Suppressor macrophage treated with lipopolysaccharide for 4 hours (primary cell): ENCODE measurements at places on chromosomes 2 and 18.
A peak's percentile ranks its signal among the peaks of the same experiment; 100 is the strongest.

- DNase-seq: no peak
Measured at GRCh38 chr2:25035537-25036220, 6.2 kb upstream of the EFR3B start.

DNA sequence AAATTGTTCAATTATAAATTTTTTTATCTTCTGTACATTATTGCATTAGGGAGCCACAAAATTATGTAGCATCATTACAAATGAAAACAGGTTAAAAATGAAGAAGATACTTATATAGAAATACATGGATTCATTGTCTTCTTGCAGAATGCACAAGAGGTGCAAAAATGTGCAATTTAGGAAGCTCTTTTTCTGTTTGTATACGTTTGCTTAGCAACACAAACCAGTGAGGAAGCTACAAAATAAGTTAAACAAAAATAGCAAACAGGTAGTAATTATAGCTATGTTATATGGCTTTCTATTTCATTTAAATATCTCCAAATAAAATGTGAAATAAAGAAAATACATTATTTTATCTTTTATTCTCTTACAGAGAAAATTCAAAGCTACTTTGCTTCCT, 177.6 kb upstream of the SESTD1 start:
- DNase-seq: no peak

- no peak for DNase-seq
Measured at GRCh38 chr2:191693778-191694177, 15.8 kb downstream of the NABP1 start.

DNA sequence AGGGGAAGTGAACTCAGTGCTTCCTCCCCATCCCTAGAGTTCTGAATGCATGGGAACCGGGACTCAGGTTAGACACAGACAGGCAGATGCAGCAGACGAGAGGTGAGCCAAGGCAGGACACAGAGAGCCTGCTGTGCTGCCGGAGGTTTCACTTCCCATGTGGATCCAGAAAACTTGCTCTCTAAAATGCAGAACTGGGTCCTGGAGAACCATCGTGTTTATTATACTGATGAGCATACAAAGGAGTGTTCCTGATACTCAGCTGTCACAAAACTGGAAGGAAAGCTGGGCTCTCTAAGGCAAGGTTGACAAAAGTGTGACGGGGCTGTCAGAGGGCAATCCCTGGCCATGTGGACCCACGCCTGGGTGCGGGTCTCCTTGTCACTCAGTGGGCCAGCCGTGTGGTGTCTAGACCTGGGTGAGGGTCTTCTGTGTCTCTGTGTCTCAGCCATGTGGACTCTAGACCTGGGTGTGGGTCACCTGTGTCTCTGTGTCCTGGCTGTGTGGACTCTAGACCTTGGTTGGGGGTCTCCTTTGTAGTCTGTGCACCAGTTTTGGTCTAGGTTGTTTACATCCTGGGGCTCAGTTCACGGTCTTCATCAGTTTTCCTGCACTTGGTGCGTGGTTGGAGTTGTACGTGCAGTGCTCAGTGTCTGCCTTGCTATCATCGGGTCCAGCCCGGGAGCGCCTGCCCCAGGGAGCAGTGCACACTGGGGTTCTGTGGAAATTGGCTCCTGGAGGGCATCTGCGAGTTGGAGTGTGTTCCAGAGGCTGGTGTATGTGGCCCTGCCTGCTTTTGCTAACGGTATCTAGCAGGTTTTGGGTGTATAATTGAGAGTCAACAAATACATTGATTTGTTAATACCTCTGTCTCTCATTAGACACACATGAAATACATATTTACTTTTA, 141.1 kb downstream of the ATP9B start:
- peak; percentile 15 for DNase-seq

DNA sequence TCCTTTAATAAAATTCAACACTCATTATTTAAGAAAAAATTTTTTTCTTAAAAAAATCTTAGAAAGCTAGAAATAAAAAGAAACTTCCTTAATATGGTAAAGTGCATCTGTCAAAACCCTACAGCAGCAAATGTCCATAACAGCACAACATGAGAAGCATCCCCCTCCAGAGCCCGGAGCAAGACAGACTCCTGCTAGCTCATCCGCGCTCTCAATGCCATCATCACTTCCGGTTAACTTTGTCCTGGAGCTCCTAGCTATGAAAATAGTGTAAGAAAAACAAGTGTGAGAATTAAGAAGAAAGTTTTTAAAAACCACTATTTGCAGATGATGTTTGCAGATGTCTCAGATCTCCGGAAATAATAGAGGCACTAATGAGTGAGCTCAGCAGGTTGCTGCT, 103.1 kb downstream of the TEX51 start:
- no peak for DNase-seq

DNA sequence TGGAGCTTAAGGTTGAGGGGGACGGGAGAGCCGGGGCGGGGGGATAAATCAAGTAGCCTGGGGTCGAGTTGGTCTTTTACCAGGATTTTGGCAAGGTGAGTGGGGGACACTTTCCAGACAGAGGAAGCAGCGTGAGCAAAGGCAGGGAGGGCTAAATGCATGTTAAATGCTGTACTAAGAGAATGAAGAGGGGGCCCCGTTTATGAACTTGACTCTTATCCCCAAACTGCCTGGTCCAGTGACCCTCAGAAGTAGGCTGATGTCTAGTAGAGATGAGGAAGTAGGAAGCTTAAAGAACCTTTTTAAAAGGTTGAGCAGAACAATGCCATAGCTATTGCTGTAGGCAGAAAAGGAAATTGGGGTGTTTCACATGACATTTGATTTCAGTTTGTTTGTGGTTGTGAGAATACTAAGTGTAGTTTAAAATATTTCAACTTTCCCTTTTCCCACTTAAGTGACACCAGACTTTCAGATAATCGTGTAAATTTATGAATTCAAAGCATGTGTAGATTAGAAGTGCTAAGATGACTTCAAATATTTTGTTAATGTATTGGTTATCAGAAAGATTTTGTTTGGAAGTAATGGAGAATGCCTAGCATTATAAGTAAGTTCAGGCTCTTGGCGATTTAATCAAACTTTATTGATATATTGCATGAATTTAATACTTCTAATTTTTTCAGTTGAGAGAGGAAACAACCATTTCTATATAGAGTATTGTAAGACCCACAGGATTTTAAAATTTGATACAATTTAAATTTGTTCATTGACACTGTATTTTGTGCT, 1.8 kb downstream of the REL start:
- peak; percentile 89 for DNase-seq

DNA sequence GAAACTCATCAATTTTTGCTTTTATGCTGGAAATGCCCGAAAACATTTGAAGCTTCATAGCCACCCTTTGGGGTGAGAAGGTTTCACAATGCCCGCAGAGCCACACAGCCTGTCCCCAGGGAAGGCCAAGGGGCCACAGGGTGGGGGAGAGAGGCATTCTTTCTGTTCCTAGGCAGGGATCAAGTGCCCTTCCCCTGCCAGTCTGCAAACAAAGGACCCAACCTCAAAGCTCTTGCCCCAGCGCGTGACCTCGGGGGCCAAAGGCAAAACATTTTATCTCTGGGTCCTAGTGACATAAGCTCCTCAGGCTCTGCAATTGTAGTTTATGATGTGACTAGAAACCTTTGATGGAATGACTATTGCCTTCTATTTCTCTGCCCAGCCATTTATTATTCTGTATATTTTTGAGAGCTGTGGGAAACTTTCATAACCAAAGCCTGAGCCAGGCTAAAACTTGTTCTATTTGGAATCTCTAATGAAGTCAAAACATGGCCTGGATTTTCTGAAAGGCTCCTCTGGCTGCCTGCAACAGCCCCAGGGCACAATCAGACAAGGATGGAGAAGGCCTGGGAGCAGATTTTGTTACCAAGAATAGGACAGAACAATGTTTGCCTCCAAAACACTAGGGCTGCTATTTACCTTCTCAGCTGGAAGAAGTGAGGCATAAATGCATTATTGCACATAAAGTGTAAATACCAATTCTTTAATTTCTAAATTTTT, 137.2 kb upstream of the KCTD1 start:
- no peak for DNase-seq

DNA sequence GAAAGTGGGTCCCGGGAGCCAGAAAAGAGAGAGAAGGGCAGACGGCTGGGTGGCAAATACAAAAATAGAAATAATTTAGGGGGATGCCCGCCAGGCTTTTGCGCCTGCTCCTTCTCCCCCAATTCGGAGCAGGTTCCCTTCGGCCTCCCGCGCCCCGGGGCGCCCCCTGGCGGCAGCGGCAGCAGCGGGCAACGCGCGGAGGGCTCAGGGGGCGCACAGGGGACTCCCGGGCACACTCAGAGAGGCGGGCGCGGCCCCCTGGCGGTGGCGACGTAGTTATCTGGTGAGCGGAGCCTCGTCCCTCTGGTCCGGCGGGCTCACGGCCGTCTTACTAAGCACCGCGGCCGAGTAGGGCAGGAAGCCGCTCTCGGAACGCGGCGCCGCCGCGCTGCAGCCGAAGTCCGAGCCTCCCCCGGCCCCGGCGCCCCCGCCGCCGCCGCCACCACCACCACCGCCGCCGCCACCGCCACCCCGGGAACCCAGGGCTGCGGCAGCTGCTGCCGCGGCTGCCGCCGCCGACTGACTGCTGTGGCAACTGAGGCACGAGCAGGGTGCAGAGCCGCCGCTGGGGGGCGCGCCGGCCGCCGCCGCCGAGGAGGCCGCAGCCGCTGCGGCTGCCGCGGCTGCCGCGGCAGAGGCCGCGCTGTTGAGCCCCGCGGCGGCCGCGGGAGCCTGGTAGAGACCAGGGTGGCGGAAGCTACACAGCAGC, 3.8 kb downstream of the EVX2 start:
- DNase-seq: peak; percentile 52

DNA sequence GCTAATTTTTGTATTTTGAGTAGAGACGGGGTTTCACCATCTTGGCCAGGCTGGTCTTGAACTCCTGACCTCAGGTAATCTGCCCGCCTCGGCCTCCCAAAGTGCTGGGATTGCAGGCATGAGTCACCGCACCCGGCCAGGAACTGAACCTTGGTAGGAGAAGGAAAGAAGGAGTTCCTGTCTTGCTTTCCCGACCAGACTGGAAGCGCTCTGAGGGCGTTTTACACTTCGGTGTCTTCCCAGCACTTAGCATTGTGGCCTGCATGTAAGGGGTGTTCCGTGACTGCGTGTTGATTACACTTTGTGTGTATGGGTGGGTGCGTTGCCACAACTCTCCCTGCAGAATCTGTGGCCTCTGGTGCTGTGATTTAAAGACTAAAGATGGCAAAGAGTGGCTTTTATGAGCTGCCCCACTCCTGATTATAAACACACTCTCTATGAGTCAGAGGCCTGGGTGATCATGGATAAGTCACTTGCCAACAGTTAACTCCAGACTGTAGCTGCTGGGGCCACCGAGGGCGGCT, 46.0 kb downstream of the ODC1 start:
- DNase-seq: peak; percentile 53
